ENCODE measurements at places on chromosomes 1 and 21.

- DNase-seq = no peak
Observed at GRCh38 chr1:12594490-12594889, 23.5 kb downstream of the DHRS3 start.

DNA sequence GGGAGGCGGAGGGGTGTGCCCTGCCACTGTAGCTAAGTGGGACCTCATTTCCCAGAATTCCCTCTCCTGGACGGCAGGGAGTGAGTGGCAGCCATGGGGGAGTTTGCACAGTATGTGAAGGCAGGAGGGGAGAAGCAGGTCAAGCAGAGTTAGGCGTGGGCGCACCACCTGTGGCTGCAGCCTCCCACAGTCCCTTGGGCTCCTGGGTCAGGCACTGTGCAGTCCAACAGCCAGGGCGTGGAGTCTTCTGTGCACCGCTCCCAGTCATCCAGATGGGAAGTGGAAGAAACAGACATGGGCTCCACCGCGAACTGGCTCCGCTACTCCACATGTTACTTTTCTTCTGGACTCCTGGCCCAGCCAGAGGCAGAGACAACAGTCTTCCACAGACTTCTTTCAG lies 85.4 kb upstream of the TIAM1 start:
- DNase-seq = no peak

DNA sequence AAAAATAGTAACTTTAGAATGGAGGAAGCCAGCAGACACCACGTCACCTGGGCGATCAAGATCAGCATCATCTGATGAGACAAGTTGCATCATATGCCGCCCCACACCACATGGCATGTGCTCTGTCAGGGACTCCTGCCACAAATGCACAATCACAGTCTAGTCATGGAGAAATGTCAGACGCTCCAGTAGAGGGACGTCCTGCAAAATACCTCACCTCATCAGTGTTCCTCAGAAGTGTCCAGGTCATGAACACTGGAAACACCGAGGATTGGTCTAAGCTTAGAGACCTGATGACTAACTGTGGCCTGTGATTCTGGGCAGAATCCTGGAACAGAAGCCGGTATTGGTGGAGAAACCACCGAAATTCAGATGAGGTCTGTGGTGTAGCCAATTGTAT lies 14.3 kb downstream of the ADARB1 start:
- DNase-seq = no peak

DNA sequence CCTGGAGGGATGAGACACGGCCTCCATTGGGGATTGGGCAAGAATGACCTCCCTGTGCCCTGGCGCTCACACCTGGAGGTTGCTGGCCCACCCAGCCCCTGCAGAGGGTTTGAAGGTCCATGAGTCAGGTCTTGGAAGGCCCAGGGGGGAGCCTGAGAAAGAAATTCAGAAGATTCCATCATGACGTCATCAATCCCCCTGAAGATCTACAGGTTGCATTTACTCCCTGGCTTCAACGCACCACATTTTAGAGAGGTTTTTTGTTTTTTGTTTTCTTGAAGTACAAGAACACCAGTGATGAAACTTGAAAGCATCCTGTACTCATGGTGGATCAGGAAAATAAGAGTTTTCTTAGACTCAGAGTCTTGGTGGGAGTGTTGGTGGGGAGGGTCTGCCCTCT lies 82.4 kb upstream of the SLC25A33 start:
- DNase-seq = no peak

GRCh38 chr1:166122873-166123466 lies 43.8 kb downstream of the FAM78B start:
- DNase-seq = no peak

- no peak for DNase-seq
Observed at GRCh38 chr1:213972141-213972540, 15.6 kb upstream of the PROX1 start.
